Activated CD8-positive, alpha-beta memory T cell treated with anti-CD3 and anti-CD28 coated beads, Interleukin-2, amount 10 ng/mL, durations not matched to agents 7 days and 5 days (primary cell): ENCODE measurements at places on chromosomes 6 and 20. TPM values are rescaled to one million over a fixed set of nuclear protein-coding genes. Genes with fewer than 3 reads are reported as not detected.

Gene FOXQ1
- not detected for total RNA-seq

Gene OOEP
- total RNA-seq: 1.1 TPM

Gene PDE7B
- total RNA-seq: 0.38 TPM

Gene SCRT2
- total RNA-seq: not detected

Gene CLDN20
- not detected for total RNA-seq

Gene NFATC2
- 59.0 TPM for total RNA-seq

DNA sequence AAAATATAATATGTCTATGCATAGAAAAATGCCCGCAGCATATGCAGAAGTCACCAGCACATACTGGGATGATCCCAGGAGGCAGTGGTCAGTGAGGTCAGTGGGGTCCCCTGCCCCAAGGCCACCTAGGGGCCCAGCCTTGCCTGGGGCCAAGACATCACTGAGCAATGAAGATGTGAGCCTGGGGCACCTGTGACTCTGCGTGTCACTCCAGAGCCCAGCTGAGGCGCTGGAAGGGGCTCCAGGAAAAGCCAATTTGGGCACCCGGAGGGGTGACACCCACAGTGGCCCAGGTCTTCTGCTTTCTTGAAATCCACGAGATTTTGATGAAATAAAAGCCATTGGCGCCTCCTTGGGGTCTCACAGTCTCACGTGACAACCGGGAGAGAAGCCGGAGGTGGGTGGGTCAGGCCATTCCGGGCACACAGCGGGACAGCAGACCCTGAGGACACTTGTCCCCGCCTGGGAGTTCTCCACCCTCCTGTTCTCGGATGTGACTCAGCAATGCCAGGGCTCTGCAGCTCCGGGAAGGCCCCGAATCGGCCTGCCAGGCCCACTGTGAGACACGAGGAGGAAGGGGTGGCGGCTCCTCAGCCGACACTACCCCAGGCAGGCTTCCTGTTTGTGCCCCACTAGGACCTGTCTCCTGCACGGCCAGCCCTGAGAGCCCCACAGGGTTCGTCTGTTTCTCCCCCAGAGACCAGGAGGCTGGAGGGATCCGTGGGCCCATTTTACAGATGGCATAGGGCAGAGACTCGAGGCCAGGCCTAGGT, 24.4 kb upstream of the SLCO4A1 start:
- H3K36me3 ChIP-seq: no peaks in the 10 kb centered on the region
- peaks cover 42% of the 10 kb centered on the region for H3K4me1 ChIP-seq
- peak overlapping the region; percentile 98 for H3K27ac ChIP-seq
- peaks cover 6% of the 10 kb centered on the region for H3K27me3 ChIP-seq
- H3K4me3 ChIP-seq: peak overlapping the region; percentile 32
- DNase-seq: peak; percentile 82

DNA sequence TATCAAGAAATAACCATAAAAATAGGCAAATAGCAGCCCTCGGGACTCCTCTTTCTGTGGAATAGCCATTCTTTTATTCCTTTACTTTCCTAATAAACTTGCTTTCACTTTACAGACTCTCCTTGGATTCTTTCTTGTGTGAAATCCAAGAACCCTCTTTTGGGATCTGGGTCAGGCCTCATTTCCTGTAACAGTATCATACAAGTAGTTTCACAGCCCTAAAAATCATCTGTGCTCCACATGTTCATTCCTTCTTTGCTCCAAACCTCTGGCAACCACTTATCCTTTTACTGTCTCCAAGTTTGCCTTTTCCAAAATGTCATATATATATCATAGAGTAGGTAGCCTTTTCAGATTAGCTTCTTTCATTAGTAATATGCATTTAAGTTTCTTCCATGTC, 13.5 kb upstream of the NT5E start:
- H3K4me3 ChIP-seq: no peak overlapping the region
- no peak overlapping the region for H3K27ac ChIP-seq
- no peak for DNase-seq
- no peaks in the 10 kb centered on the region for H3K27me3 ChIP-seq

DNA sequence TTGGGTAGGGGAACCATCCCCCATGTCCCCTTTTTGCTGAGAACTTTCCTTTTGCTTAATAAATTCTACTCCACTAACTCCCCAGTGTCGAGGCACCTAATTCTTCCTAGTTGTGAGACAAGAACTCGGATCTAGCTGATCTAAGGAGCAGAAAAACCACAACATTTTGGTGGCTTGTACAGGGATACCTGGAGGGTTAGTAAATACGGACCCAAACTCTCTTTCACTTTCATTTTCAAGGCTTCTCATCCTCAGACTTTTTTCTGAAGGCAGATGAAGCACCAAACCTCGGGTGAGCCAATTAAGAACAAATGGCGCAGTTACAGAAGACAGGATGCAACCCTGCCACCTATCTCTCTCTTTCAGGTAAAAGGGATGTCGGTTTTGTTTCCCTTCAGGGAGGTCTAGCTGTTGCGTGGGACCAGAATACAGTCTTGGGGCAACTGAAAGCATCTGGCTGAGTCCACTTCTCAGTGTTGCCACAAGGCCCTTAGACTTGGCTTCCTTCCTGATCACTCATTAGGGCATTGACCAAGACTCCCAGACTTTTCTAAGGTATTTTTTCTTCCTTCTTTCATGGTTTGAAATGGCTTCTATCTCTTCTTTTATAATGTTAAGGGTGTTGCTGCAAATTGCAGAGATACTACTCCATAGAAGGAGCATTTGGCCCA, 11.1 kb upstream of the HTR1B start:
- no peaks in the 10 kb centered on the region for H3K27me3 ChIP-seq
- H3K27ac ChIP-seq: peak overlapping the region; percentile 21
- H3K36me3 ChIP-seq: peaks cover 1% of the 10 kb centered on the region
- no peak for DNase-seq

GRCh38 chr6:158816803-158817727, 2.1 kb downstream of the EZR start:
- peak overlapping the region; percentile 98 for H3K27ac ChIP-seq
- peaks cover 58% of the 10 kb centered on the region for H3K4me1 ChIP-seq
- peak; percentile 58 for DNase-seq
- peak overlapping the region; percentile 99 for H3K4me3 ChIP-seq
- no peaks in the 10 kb centered on the region for H3K27me3 ChIP-seq

DNA sequence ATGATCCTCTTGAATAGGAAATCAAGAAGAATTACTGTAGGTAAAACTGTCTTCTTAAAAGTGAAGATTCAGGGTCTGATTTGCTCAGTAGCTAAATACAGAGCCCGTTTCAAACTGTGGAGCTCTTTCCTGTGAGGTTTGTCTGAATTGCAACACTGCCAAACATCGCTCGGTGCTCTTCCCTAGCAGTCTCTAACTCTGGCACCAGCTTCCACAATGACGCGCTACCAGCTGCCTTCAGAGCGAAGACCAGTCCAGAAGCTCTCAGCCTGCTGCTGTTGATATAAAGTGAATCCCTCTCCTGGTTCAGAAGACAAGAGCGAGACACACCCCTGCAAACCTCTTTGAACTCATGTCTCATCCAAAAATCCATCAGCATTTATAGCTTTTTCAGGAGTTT, 447.0 kb downstream of the LMBRD1 start:
- H3K4me3 ChIP-seq: no peak overlapping the region
- no peak for DNase-seq
- no peaks in the 10 kb centered on the region for H3K36me3 ChIP-seq
- no peaks in the 10 kb centered on the region for H3K4me1 ChIP-seq

DNA sequence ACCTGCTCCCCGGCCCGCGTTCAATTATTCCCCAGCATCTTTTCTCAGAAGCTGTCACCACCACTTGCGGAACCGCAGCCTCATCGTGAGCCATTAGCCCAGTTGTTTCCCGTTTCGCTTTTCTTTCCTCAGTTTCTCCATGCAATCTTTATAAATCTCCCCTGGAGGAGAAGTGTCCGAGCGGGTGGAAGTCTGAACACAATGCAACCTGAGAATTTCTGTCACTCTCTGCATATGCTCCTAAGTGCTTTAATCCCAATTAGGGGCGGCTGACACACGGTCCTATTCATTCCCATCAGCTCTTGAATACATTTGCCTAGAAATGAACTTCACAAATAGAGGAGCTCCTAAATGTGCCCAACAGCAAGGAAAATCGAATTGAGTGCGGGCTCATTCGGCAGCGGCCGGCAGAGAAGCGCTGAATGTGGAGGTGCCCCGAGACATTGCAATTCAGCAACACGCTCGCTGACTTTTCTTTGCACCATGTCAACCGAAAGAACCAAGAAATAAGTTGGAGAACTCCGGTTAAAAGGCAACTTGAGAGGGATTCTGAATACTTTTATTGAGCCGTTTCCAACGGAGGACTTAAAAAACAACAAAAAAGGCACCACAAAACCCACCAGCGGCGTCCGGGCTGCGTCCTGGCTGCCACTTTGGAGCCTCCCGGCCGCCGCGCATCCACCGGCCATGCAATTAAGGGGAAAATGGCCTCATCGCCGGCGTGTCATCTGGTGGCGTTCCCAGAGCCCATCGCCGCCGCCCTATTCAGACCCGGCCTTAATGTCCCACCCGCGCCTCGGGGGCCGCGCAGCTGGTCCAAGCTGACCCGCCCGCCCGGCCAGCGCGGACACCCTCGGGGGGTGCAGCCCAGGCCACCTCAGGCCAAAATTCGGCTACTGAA, 3.9 kb upstream of the PRDM13 start:
- peak overlapping the region; percentile 52 for H3K27ac ChIP-seq
- peak overlapping the region; percentile 54 for H3K4me3 ChIP-seq
- no peak for DNase-seq
- H3K36me3 ChIP-seq: peaks cover 3% of the 10 kb centered on the region

- H3K27me3 ChIP-seq: peaks cover 49% of the 10 kb centered on the region
- DNase-seq: no peak
- no peak overlapping the region for H3K4me3 ChIP-seq
- peaks cover 5% of the 10 kb centered on the region for H3K4me1 ChIP-seq
Measured at GRCh38 chr6:3455569-3456394, 1.1 kb downstream of the SLC22A23 start.

DNA sequence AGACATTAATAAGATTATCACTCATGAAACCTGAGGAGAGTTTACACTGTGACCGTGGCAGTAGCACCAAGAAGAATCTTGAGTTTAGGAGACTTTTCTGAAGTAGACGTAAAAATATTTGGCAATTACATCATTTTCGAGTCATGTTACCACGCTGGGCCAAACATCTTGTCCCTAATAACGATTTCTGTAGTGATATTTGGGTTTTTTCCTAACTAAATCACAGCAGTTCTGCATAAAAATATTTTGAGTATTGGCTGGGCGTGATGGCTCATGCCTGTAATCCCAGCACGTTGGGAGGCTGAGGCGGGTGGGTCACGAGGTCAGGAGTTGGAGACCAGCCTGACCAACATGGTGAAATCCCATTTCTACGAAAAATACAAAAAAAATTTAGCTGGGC, 262.4 kb downstream of the PHF3 start:
- no peak for DNase-seq
- no peaks in the 10 kb centered on the region for H3K27me3 ChIP-seq
- no peak overlapping the region for H3K27ac ChIP-seq
- H3K4me1 ChIP-seq: no peaks in the 10 kb centered on the region
- no peak overlapping the region for H3K4me3 ChIP-seq
- no peaks in the 10 kb centered on the region for H3K36me3 ChIP-seq

- no peak for DNase-seq
- H3K27ac ChIP-seq: no peak overlapping the region
- H3K36me3 ChIP-seq: no peaks in the 10 kb centered on the region
- H3K4me1 ChIP-seq: no peaks in the 10 kb centered on the region
- H3K27me3 ChIP-seq: peaks cover 11% of the 10 kb centered on the region
Measured at GRCh38 chr6:43836507-43837240, 66.7 kb downstream of the VEGFA start.

GRCh38 chr20:53786445-53787267, 193.0 kb upstream of the ZNF217 start:
- H3K36me3 ChIP-seq: no peaks in the 10 kb centered on the region
- no peak for DNase-seq
- no peaks in the 10 kb centered on the region for H3K27me3 ChIP-seq
- H3K4me3 ChIP-seq: no peak overlapping the region
- peaks cover 2% of the 10 kb centered on the region for H3K4me1 ChIP-seq
- no peak overlapping the region for H3K27ac ChIP-seq

DNA sequence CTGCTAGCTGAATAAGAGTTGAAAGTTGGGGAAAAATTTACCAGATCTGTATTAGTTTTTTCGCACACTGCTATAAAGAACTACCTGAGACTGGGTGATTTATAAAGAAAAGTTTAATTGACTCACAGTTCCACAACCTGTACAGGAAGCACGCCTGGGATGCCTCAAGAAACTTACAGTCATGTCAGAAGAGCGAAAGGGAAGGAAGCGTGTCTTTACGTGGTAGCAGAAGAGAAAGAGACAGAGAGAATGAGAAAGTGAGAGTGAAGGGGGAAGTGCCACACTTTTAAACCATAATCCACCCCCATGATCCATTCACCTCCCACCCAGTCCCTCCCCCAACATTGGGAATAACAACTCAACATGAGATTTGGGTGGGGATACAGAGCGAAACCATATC, 79.6 kb downstream of the KHDC1L start:
- H3K36me3 ChIP-seq: peaks cover 2% of the 10 kb centered on the region
- no peak for DNase-seq
- H3K4me1 ChIP-seq: peaks cover 8% of the 10 kb centered on the region
- H3K27me3 ChIP-seq: no peaks in the 10 kb centered on the region

DNA sequence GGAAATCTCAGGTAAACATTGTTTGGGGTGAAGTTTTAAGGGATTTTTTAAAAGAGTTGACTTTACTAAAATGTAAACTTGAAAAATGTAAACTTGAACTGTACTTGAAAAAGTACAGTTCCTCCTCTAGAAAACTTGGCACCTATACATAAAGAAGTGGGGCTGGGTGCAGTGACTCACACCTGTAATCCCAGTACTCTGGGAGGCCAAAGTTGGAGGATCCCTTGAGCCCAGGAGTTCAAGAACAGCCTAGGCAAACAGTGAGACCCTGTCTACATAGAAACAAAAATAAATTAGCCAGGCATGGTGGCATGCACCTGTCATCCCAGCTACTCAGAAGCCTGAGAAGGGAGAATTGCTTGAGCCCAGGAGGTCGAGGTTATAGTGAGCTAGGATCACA, 7.2 kb downstream of the BTBD9 start:
- DNase-seq: no peak
- no peaks in the 10 kb centered on the region for H3K27me3 ChIP-seq
- no peak overlapping the region for H3K27ac ChIP-seq
- peaks cover 2% of the 10 kb centered on the region for H3K36me3 ChIP-seq

GRCh38 chr6:41457303-41457670, 88.9 kb upstream of the FOXP4 start:
- no peaks in the 10 kb centered on the region for H3K36me3 ChIP-seq
- H3K27me3 ChIP-seq: peaks cover 21% of the 10 kb centered on the region
- no peak overlapping the region for H3K27ac ChIP-seq
- DNase-seq: no peak

DNA sequence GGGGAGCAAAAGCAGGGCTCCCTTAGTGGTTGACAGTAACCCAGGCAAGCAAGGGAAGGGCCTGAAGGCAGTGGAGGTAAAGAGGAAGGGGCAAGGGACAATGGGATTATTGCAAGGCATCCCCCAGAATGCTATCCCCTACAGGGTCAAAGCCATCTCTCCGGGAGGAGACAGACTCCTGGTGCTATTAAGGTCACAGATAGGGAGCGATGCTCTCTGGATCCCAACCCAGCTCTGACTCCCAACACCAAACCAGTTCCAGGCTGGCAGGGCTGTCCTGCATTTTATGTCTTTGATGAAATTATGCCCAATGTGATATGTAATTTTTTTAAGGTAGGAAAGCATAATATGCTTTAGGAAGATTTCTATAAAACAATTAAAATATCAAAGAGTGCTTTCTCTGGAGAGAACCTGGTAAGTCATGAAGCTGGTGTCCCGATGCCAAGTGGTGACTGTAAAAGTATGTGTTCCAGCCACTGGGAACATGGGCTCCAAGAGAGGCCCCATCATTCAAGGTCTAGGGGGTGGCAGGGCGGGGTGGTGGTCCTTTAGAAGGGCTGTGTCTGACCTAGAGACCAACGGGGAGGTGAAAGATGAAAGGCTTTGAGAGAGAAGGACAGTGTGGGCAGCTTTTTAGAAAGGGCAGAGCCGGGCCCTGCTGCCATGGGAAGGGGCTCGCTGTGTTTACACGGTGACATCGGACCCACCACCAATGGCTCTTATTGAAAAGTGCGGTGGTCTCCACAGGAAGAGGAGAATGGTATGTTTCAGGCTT, 276.5 kb downstream of the CDC5L start:
- H3K27ac ChIP-seq: no peak overlapping the region
- H3K4me3 ChIP-seq: no peak overlapping the region
